ENCODE measurements at places on chromosomes 3 and 15.

- no peak for DNase-seq
Measured at GRCh38 chr3:186217820-186218164, 108.9 kb upstream of the ETV5 start.

GRCh38 chr3:34107669-34108068 is 309.2 kb downstream of the PDCD6IP start:
- no peak for DNase-seq

DNA sequence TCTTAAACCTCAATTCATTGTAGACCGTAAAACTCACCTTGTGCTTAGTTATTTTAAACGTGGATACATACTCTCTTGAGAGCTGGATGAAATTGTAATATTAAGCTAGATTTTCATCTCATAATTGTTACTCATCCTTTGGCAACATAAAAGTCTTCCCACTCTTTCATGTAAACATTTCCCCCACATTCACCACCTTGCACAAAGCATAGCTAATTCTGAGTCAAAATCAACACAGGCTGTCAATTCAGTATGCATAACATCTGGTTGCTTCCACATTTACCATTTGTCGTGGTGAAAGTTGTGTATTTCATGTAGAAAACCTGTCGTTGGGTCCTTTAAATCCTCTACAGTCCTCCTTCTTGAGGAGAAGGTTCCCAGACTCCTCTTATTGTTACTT is 524.6 kb downstream of the OTOL1 start:
- no peak for DNase-seq

DNA sequence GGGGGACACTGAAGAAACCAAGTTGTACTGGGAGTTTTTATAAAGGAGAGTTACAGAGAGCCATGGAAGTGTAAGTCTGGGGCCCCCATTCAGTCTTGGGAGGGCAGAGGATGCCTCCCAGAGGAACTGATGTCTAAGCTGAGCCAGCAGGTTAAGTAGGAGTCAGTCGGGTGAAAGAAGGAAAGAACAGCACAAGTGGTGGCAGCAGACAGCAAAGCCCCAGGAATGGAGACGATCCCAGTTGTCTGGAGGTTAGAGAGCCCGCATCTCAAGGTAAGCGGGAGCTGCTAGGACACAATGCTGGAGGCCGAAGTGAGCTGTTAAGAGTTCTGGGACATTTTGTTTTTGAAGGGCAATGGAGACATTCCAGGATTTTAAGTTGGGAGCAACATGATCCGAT is 88.8 kb downstream of the TAMM41 start:
- DNase-seq: no peak

GRCh38 chr15:59703979-59704796 is 15.1 kb upstream of the BNIP2 start:
- no peak for DNase-seq

GRCh38 chr15:31278061-31278445 is 48.6 kb upstream of the KLF13 start:
- no peak for DNase-seq

DNA sequence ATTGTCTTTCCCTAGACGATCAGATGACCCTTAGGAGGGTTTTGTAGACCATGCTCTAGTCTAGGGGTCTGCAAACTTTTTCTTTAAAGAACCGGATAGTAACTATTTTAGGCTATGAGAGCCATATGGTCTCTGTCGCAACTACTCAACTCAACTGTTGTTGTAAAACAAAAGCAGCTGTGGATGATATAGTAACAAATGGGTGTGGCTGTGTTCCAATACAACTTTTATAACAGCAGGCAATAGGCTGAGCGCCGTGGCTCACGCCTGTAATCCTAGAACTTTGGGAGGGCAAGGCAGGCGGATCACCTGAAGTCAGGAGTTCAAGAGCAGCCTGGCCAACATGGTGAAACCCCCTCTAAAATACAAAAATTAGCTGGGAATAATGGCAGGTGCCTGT is 6.1 kb upstream of the CMTM6 start:
- no peak for DNase-seq

DNA sequence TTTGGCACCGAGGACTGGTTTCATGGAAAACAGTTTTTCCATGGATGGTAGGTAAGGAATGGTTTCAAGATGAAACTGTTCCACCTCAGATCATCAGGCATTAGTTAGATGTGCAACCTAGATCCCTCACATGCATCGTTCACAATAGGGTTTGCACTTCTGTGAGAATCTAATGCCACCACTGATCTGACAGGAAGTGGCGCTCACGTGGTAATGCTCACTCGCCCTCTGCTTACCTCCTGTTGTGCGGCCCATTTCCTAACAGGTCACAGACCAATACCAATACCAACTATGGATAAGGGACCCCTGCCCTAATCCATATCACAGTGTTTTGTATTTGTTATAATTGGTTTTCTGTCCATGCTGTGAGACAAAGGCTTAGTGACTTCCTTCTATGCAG is 58.9 kb downstream of the SLMAP start:
- DNase-seq: no peak

DNA sequence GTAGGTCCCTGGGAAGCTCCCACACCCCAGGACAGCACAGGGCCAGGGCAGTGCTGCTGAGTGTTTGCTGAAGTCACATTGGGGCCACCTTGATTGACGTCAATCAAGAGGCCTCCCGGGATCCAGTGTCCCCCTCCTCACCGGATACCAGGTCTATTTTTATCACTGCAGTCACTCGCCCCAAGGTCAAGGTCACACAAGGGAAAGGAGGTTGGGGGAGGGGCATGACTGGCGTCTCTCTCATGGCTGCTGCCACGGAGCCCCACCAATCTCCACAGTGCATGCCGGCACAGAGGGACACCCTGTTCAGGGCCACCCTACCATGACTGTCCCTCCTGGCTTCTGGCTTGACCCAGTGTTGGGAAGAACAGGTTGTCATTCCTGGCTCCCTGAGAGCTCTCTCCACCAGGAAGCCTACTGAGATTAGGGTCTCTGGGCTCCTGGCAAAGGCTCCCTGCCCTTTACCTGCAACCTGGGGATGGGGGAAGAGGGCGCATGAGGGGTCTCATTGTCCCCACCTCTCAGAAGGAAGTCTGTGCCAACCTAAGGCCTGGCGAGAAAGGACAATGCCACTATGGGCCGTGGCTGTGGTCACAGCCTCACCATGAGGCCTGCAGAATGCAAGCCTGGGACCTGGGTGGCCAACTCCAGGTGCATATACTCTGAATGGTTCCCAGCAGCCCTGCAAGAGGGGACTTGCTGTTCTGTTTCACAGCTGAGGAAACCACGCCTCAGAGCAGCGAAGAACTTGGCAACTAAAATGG is 1.5 kb downstream of the MYL3 start:
- no peak for DNase-seq

- no peak for DNase-seq
Measured at GRCh38 chr3:63470745-63471144, 181.7 kb upstream of the SNTN start.

GRCh38 chr15:81163961-81164800 is 30.1 kb downstream of the CFAP161 start:
- no peak for DNase-seq

DNA sequence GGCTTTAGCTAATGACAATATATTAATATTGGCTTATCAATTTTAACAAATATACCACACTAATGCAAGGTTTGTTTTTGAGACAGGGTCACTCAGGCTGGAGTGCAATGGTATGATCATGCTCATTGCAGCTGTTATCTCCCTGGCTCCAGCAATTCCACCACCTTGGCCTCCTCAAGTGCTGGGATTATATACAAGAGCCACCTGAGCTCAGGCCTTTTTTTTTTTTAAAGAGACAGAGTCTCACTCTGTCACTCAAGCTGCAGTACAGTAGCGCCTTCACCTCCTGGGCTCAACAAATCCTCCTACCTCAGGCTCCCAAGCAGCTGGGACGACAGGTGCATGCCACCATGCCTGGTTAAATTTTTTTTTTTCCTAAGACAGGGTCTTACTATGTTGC is 11.7 kb downstream of the DLG1 start:
- DNase-seq: no peak

DNA sequence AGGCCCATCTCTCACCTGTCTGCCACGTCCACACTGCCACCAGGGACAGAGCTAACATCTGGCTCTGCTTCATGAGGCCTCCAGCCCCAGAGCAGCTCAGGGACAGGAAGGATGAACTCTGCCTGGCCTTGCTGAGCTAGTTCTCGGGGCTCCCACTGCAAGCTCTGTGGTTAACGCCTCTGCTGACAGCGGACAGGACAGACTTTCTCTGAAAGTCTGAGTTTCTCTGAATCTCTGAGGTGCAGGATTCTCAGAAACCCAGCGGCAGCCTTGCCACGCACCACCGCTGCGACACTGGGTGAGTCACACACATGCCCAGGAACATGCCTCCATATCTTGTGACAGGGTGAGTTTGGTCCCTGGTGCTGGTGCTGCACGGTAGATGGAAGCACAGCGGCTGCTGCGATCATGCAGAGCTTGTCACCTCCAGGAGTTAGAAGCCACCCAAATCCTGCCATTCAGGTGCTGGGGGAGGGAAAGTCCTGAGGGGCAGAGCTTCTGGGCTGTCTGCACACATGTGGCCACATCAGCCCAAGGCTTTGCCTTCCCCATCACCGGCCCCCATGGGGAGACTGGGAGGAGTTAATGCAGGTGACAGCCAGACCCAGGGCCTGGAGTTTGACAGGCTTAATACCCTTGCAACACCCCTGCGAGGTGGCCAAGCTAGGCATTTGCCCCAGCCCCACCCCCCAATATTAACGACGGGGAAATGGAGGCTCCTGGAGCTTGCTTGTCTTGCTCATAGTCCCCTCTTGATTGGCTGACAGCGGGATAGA is 267.0 kb downstream of the PLCL2 start:
- no peak for DNase-seq

- DNase-seq: no peak
Measured at GRCh38 chr3:150985711-150986110, 13.2 kb upstream of the CLRN1 start.
